ENCODE measurements at places on chromosomes 12 and 14. TPM values are rescaled to one million over a fixed set of nuclear protein-coding genes. Genes with fewer than 3 reads are reported as not detected.

Gene TRHDE
- total RNA-seq: 4.1 TPM

Gene GPR65
- total RNA-seq: 2.7 TPM

- DNase-seq: no peak
These were observed 6.9 kb downstream of the MTA1 start for GRCh38 chr14:105426416-105427130.

Gene KRT73
- total RNA-seq: not detected

- DNase-seq: no peak
These were observed 126.4 kb downstream of the RIMBP2 start for GRCh38 chr12:130589540-130590317.

Gene KRT71
- not detected for total RNA-seq

- DNase-seq: no peak
These were observed 16.7 kb upstream of the CRY1 start for GRCh38 chr12:107109726-107110719.

Gene KCNA1
- 5.2 TPM for total RNA-seq

Gene ABCC9
- 45.6 TPM for total RNA-seq

GRCh38 chr12:6688543-6688998, 604 bp downstream of the ZNF384 start:
- peak; percentile 79 for DNase-seq

GRCh38 chr12:101781834-101782233, 42.6 kb upstream of the SYCP3 start:
- DNase-seq: no peak

Gene MYO1H
- total RNA-seq: not detected

Gene KCNC2
- not detected for total RNA-seq

Gene CAPZA3
- total RNA-seq: not detected

Gene TSHR
- total RNA-seq: 3.7 TPM

- DNase-seq: no peak
These were observed 11.3 kb upstream of the ERP27 start for GRCh38 chr12:14949631-14950030.

Gene AMN
- 0.40 TPM for total RNA-seq

DNA sequence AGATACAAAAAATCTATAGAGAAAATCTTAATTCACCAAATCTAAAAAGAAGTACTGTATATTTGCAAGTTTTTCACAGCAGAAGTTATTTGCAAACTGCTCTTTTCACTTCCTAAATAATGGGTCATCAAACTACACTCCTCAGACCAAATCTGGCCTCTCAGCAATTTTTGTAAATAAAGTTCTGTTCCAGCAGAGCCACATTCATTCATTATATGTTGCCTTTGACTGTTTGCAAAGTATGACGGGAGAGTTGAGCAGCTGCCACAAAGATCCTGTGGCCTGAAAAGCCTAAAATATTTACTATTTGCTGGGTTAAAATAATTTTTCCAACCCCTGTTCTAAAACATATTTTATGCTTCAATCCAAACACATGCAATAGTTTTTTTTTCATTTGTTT, 1222.3 kb upstream of the SEL1L start:
- peak; percentile 60 for DNase-seq

- peak; percentile 62 for DNase-seq
These were observed 236.1 kb upstream of the NPAS3 start for GRCh38 chr14:32702562-32702961.

DNA sequence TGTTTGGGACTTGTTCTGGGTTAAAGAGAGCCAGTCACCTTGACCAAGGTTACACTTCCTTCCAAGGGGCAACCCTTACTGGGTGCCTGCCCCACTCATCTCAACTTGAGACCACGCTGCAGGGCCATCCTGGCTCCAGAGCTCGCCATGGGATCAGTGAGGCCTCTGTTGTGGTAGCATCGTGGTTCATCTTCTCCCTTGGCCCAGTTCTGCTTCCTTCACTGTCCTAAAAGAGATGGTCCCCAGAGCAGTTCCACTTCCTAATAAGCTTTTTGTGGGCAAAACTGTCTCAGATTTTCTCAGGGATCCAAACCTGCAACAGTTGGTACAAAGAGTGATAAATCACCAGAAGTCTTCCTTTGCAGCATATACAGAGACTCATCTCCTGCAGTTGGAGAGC, 165.9 kb upstream of the TMEM260 start:
- no peak for DNase-seq

GRCh38 chr14:106872611-106873446, 1346.4 kb downstream of the TMEM121 start:
- no peak for DNase-seq

Gene SRRM4
- 0.04 TPM for total RNA-seq

Gene PPP1R36
- total RNA-seq: 2.5 TPM

- DNase-seq: no peak
These were observed 10.0 kb upstream of the CLEC6A start for GRCh38 chr12:8445731-8446130.

Gene KRT80
- 0.13 TPM for total RNA-seq

- no peak for DNase-seq
These were observed 371 bp downstream of the CHD8 start for GRCh38 chr14:21455592-21455911.

Gene P2RX2
- not detected for total RNA-seq

DNA sequence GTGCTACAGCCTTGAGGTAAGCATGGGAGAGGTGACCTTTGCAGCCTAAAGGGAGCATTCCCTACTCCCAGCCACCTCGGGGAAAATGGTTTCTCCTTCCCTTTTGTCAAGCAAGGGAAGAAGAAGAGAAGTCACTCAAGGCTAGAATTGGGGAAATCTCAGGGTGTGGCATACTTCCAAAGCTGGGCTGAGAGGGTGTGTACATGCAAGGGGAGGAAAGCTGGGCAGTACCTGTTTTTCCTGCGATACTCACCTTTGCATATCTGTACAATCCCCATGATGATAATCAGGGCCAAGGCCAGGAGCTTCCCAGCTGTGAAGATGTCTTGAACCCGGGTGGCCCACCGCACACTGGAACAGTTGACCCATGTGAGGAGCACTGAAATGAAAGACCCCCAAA, 23.8 kb upstream of the CEBPE start:
- DNase-seq: no peak

- no peak for DNase-seq
These were observed 28.2 kb downstream of the RAP1B start for GRCh38 chr12:68638721-68639395.

- no peak for DNase-seq
These were observed 301.4 kb upstream of the NOS1 start for GRCh38 chr12:117662620-117663395.

- no peak for DNase-seq
These were observed 52.7 kb upstream of the LMO3 start for GRCh38 chr12:16658699-16659098.

Gene NUAK1
- 38.6 TPM for total RNA-seq

- DNase-seq: no peak
These were observed 38.7 kb downstream of the ARID2 start for GRCh38 chr12:45768194-45768593.

DNA sequence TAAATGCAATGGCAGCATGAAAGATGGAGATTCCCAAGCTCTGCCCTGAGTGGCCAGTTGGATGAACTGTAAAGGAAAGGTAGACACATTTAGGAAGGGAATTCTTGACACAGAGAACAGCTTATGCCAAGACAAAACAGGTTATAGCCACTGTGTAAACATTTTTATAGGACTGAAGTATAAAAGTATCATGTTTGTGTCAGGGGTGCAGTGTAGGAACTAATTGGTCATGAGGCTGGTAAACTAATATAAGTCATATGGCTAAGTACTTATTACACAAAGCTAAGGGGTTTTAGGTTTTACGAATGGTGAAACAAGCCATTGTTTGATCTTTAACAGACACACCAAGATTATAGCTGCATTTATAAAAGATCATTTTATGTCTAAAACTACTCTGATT, 207.7 kb upstream of the SLC16A7 start:
- DNase-seq: no peak

- DNase-seq: no peak
These were observed 102.4 kb downstream of the TMTC1 start for GRCh38 chr12:29681370-29681769.

DNA sequence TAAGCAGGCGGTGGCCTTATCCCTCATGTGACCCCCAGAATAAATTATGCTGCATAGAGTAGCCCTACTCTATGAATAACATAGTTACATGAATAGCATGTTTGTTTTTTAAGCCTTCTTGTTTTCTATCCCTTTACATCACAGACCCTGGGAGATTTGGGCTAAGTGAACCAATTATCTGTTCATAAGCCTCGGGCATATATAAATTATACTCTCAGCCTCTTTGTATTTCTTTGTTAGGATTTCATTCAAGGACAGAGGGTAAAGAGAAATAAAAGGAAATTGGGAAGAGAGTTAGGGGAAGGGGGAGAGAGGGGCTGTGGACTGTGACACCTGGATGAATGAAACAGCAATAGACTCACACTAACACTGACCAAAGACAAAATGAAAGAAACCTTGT, 35.3 kb upstream of the RTRAF start:
- no peak for DNase-seq

DNA sequence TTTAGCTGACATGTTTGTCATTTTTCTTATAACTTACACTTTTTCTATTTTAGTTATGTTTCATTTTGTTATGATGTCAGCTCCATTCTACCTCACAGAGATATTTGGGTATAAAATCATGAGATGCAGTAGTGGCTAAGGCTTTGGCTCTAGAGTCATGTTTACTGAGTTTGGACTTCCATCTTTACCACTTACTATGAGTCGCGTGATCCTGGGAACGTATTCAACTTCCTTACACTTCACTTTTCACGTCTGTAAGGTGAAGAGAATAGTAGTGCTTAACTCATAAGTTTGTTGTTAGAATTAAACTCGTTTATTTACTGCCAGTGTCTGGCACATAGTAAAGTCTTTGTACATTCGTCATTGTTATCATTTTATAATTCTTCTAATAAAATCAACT, 126.3 kb downstream of the ERC1 start:
- DNase-seq: no peak

- DNase-seq: no peak
These were observed 29.5 kb downstream of the PPP4R4 start for GRCh38 chr14:94203473-94204210.

- no peak for DNase-seq
These were observed 14.7 kb downstream of the HCFC2 start for GRCh38 chr12:104079024-104079423.

DNA sequence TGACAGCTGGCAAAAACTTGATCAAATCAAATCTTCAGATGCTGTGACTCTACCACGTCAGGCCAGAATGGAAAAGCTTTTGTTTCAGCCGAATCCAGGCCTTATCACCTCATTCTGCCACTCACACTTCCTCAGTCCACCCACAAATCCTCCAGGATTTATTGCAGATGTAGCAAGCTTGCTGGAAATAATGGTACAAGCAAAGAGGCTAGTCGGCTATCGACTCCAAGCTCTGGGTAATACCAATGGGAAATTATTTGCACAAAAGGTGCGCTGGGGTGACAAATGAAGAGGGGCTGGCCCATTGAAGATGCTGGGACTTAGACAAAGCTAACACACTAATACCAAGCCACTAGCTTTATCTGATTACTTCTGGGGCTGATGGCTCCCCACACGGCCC, 250.5 kb downstream of the ASCL1 start:
- DNase-seq: no peak

Gene RGS6
- 20.6 TPM for total RNA-seq

Gene PSMB11
- total RNA-seq: not detected
